ENCODE measurements at places on chromosomes 7 and 10.
A peak's percentile ranks its signal among the peaks of the same experiment; 100 is the strongest.

DNA sequence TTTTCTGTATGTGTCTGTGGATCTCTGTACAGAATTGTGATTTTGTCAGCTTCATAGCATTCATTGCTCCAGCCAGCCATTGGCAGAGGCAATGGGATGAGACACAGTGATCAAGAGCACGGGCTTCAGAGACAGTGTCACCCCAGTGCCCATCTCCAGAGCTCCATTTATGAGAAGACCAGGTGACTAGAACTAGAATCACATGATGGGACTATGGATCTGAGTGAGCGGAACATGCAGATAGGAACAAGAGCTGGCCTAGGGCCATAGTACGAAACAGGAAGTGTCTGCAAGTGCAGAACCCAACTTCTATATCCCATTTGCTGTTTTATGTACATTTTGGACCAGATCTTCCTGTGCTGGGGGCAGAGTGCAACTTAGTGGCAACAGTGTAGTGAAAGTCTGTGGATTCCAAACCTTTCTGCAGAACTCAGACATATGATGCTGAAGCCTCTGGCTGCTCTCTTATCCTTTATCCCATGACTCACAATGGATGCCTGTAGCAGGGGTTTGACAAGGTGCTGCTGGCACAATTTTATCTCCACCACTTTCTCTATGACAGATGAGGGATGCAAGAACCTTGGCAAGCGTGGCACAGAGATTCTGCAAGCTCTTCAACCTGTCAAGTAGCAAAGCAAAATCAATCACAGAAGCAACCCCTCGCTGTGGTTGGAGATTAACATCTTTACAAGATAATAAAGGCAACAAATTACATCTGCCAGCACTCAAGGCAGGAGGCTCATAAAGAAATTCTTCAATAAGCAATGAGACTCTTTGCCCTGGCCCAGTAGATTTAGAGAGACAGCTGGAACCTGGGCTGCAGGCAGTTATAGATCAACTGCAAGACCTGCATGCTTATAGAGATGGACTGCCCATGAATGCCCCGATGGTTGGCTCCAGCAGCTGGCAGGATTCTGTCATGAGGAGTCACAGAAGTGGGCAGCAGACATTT, 681.3 kb downstream of the TNS3 start:
- no peak for DNase-seq

DNA sequence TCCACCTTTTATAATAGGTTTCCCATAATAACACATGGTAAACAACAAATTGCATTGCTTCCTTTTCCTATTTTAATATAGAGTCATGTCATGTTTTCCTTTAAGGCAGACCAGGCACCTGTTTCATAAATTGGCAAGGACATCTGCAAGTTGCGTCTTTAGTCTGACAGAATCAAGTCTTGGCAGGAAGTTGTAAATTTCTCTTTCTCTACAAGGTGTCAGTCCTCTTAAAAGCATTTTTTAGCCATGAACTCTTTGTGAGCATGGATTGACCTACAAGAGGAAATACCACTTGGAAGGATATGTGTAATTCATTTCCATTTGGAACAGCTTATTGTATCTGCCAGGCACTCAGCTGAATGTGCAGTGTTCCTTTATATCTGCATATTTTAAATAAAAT, 176.8 kb downstream of the PRKG1 start:
- DNase-seq = no peak

- DNase-seq = no peak
These were observed 92.8 kb upstream of the TMEM168 start for GRCh38 chr7:112882991-112883390.

GRCh38 chr7:27709137-27710075, 30.6 kb upstream of the TAX1BP1 start:
- no peak for DNase-seq

DNA sequence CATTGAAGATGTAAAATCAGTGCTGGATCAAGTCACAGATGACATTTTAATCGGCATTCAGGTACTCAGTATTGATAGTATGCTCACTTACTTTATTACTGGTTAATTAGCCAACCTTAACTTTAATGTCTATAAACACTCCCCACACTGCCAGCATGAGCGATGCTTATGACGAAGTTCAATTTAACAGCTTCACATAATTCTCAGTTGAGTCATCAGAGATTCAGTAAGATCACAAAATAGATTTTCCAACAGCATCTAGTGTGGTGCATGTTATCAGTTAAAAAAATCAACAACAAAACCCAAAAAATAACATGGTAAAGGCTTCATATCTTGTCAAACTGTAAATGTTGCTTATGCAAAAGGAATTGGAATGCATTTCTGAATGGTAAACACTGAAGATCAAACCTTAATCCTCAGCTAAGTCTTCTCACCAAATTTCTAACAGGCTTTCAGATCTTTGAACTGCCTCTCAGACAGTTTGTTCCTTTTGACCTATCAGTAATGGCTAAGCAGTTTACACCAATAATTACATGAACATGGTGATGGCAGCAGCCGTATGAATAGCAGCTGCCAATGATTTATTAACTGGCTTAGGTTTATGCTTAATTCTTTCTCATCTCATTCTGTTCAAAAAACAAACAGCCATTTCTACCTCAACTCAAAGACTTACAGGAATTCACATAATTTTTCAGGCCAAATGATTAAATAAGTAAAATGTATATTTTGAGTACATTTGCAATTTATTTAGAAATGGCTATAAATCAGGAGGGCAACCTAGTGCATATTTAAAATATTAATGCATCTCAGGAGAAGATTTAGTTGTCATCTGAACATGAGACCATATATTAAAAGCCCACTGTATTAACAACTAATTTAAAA, 98.5 kb downstream of the CABCOCO1 start:
- no peak for DNase-seq

- DNase-seq = no peak
These were observed 139.7 kb downstream of the TMEM26 start for GRCh38 chr10:61313460-61313859.

GRCh38 chr10:8235253-8236027, 181.0 kb downstream of the GATA3 start:
- no peak for DNase-seq

DNA sequence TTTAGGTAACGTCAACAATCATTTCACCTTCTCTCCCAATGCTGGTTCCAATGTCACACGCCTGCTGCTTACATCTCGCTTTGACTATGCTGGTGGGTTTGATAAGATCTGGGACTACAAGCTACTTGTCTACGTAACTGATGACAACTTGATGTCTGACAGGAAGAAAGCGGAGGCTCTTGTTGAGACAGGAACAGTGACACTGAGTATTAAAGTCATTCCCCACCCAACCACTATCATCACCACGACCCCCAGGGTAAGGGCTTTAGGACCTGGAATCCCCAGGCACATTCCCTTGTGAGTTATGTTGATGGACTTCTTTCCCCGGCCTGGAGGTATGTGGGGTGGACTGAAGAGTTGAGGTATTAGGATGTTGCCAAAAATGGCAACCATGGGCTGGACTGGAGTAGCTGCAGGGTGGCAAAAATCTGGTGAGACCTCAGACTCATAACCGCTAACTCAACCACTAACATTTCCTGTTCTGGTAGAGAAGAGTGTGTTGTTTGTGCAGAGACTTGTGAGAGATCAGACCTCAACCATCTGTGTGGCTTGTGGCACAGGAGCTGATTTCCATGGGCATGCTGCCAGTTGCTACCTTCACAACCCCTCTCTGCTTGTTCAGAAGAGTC, 59.2 kb downstream of the CDHR3 start:
- peak; percentile 52 for DNase-seq

- peak; percentile 32 for DNase-seq
These were observed 66.8 kb downstream of the LYZL2 start for GRCh38 chr10:30562787-30563186.

DNA sequence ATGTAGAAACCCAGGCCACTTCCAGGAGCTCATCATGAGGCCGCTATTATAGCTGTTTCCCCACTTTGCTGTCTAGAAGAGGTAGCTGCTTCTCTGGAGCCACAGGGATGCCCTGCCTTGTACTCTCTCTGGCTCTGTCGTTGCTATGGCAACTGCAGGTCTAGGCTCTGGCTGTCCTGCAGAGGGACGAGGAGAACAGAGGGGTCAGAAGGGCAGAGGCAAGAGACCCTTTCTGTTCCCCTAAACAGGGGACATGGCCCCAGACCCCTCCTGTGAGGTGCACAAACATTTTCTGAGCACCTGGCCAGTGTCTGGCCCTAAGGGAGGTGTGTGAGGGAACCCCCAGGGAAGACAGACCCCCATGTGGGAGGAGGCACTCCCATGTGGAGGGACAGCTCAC, 31.4 kb downstream of the ITPRIP start:
- no peak for DNase-seq

DNA sequence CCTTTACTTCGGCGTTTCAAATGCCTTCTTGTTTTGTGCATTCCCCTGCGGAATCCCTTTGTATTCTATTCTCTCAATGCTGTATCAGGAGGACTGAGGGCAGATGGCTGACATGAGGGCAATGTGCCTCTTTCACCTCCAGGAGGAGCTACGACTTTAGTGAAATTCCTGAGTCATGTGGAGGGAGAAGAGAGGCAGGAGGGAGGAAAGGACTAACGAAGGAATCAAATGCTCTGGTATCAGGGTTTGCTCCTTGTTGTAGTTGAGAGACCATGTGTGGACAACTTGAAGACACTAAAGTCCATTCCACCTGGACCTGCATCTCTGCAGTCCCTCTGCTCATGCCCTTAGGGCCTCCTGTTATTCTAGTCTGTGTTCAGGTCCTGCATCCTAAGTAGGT, 40.2 kb upstream of the PRSS58 start:
- DNase-seq = no peak

- DNase-seq = no peak
These were observed 69.1 kb upstream of the FAM20C start for GRCh38 chr7:123237-123636.

DNA sequence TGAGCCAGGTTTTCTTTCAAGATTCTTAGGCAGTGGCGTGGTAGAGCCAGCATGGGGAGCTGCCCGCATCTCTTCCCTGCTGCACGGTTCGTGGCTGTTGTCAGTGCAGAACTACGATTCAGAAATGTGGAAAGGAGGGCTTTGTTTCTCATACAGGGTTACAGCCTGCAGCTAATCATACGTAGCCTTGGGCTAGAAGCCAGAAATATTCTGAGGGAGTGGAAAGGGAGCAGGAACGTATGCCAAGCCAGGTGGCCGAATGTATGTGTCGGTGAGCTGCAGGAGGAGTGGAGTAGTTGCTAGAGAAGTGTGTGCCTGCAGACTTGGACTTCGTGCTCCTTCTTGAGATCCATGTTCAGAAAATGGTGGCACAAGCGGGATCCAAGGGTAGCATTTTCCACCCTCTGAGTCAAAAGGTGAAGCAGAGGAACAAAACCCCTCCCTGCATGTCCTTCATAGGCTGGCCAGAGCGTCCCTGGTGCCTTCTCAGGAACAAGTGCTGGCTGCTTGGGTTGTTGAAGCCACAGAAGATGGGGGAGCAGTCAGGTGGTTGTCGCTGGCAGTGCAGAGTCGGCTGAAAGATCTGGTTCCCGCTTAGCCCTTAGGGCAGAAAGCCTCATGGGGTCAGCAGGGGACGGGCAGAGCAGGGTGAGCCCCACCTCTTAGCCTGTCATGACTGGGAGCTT, 40.9 kb downstream of the LANCL2 start:
- no peak for DNase-seq

- no peak for DNase-seq
These were observed 58.1 kb upstream of the WDR11 start for GRCh38 chr10:120793088-120793487.

GRCh38 chr7:94061326-94061725, 57.2 kb upstream of the BET1 start:
- DNase-seq = no peak

GRCh38 chr10:92894081-92894655, 45.8 kb downstream of the EXOC6 start:
- no peak for DNase-seq

DNA sequence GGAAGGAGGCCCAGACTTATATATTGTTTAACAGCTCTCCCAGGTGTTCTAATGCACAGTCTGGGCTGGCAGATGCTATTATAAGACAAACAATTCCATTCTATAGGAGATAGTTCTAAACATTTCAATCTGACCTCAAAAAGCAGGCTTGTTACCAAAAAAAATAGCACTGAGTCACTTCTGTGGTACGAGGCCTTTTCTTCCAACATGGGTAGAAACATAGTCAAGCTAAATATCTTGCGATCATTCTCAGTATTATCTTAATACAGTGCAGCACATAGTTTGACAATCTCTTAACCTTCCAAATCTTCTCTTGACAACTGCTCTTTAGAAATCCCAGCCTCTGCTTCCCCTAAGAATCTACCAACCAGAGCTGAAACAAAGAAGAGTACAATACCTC, 46.6 kb upstream of the MKX start:
- DNase-seq = no peak

DNA sequence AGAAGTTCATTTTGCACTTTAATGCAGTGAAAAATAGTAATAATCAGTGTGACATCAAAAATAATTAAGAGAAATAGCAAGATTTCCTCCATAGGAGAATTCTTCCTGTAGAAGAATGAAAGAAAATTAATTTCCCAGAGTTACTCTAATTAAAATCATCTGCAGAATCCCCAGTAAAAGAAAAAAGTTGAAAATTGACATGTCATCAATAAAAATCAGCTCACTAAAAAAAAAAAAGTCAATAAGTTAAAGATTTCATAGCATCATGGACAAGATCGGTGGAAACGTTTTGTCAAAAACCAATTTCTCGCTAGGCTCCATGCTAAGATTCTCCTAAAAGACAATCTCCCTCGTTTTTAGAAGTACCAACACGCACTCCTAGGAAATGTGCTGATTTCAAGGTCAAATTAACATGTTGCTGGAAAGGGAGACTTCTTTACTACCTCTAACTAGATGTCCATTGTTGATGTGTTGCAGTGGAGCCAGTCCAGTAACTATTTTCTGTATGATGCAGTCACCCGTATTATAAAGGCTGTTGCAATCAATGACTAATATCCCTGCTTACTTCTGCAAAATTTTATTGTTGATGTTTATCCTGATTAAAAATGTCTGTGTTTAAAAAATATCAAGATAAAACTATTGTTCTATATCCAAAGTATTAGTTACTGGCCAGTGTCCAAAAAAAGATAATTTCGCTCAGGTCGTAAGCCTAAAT, 591.9 kb upstream of the MGMT start:
- DNase-seq = no peak

GRCh38 chr7:27147199-27148030, at the start of gene HOXA6:
Gene HOXA6, minus strand, starts transcription at chr7:27147774. Its CDS starts 25 bp downstream, at chr7:27147749.
- no peak for DNase-seq

DNA sequence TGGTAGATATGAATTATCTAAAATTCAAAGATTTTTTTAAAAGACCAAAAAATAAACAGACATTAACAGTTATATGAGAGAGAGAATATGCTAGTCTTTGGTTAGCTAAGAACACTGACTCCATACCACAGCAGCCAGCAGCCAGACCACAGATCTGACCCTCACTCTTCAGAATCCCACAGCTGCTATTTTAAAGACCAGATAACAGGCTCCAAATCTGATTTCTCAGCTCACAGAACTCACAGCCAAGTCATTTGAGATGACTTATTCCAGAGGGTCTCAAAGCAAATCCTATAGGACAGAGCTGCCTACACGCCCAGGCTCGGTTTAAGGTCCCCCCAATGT, 20.4 kb downstream of the NUDCD3 start:
- DNase-seq = no peak

- no peak for DNase-seq
These were observed 227.7 kb downstream of the CUX1 start for GRCh38 chr7:102044984-102045673.
